CD4-positive, alpha-beta T cell treated with Interleukin-10 for 1 hour (primary cell): ENCODE measurements at places on chromosomes 13 and 19.

GRCh38 chr13:99860745-99861144 is 110.8 kb downstream of the ZIC5 start:
- no peak for DNase-seq

DNA sequence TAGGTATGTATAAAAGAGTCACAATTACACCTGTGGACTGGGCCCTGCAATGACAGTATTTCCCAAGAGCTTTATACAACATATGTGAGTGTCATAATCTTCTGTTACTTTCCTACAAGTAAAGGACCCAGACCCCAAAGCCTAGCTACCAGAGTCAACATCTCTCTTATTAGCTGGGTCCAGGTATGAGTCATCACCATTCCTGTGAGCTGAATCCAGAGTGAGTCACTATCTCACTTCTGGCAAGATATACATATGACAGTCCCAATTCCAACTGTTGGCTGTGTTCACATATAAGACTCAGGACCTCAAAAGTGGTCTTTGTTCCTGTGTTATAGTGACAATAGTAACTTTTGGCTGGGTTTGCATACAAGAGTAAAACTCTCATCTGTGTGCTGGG is 46.7 kb downstream of the ZNF729 start:
- DNase-seq = no peak

GRCh38 chr19:54316746-54317107 is 3.8 kb upstream of the LILRA5 start:
- peak; percentile 33 for DNase-seq

GRCh38 chr13:66415444-66415843 is 814.7 kb downstream of the PCDH9 start:
- DNase-seq = no peak

- no peak for DNase-seq
Observed at GRCh38 chr13:36329361-36329760, 16.8 kb downstream of the SPART start.

- no peak for DNase-seq
Observed at GRCh38 chr13:113668491-113668971, 1.5 kb downstream of the GRK1 start.

- DNase-seq = no peak
Observed at GRCh38 chr19:13888281-13888680, 11.3 kb downstream of the NANOS3 start.

- DNase-seq = no peak
Observed at GRCh38 chr13:29846475-29847256, 3.8 kb downstream of the UBL3 start.

DNA sequence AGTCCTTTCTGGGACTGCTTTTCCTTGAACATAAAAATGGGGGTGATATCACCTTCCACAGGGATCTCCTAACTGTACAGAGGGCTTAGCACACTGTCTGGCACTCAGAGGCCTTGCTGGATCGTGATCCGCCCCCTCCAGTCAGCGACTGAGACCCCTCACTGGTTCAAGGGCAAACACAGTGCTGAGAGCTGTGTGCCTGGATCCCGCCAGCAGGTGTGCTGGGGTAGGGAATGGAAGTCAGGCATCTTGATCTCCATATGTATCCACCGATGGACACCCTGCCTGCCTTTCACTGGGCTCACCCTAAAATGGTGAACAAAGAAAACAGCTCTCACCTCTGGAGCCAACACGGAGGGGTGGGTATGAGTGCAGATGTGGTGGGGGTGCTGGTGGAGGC is 64.3 kb downstream of the IRS2 start:
- DNase-seq = no peak

GRCh38 chr19:3543150-3544057 is 4.4 kb downstream of the TEKTIP1 start:
- DNase-seq = no peak
